ENCODE measurements at places on chromosomes 12 and 14.
A peak's percentile ranks its signal among the peaks of the same experiment; 100 is the strongest.

DNA sequence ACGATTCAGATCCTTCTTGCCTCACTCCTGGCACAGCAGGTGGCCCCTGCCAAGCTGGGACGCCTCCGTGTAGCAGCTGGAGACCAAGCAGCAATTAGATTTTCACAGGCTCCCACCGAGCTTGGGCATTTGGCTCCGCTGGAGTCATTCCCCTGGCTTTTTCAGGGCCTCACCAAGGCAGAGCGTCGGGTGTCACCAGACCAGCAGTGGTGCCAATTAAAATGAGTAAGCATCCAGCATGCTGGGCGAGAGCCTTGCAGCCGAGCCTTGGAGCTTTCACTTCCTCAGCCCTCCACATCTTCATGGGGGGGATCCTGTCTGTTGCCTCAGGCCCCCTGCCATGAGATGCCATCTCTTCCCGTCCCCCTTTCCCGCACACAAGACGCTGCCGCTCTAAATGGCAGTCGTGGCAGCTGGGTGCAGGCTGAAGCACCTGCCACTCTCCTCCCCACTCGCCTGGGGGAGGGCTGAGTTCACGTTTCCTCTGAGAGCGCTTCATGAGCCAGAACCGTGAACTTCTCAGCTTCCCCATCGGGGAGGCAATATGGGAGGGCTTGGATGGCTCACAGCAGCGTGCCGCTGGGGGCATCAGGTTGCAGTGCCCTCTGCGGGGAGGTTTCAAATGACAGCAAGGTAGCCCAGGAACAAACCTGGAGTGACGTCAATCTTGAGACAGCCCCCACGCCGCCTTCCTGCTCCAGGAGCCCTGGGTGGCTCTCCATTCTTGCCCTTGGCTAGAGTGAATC, 11.7 kb downstream of the TPCN1 start:
- DNase-seq: peak; percentile 42

DNA sequence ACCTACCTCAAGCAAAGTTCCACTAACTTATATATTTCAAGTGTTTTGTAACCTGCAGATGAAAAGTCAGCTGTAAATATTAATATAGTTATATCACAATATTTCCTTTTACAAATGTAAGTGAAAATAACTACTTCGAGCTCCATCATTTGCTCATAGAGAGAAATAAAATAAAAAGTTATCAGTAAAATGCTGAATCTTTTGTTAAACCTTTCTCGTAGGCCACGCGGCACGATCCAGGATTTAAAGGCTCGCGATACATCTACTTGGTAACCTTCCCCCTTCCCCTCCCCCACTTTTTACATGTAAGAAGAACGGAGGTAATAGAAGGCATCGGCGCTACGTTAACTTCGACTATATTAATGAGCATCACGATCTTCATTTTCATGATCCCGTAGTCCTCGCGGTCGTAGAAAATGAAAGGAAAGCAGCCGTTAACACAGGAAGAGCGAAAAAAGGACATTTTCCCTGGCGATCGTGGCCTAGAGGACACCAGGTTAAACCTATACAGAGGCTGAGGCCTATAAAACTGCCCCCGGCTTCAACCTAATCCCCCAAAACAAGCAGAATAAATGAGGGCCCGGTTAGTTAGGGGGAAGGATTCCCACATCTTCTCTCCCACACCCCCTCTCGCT, 508 bp downstream of the HNRNPC start:
- no peak for DNase-seq

DNA sequence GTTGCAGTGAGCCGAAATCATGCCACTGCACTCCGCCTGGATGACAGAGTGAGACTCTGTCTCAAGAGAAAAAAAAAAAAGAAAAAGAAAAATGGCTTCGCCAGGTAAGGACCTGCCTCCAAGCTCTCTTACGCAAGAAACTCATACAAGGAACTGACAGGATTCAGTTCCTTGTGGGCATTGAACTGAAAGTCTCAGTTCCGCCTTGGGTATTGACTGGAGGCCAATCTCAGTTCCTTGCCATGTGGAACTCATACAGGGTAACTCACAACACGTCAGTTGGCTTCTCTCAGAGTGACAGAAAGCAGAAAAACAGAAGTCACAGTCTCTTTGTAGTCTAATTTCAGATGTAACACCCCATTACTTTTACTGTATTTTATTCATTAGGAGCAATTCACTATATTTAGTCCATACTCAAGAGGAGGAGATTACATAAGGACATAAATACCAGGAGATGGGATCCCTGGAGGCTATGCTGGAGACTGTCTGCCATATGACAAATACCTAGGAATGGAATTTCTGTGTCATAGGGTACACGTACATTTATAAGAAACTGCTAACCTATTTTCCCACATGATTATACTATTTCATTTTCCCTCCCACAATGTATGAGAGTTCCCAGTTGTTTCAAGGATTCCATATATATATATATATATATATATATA, 11.4 kb upstream of the NOPCHAP1 start:
- no peak for DNase-seq

DNA sequence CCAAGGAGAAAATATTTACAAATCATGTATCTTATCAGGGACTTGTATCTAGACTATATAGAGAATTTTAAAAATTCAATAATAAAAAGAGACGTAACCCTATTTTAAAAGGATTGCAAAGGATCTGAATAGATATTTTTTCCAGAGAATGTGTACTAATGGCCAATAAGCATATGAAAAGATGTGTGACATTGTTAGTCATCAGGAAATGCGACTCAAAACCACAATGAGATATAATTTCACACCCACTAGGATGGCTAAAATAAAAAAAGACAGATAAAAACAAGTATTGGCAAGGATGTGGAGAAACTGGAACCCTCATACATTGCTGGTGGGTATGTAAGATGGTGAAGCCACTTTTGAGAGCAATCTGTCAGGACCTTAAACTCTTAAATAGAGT, 141.9 kb upstream of the BMP4 start:
- DNase-seq: no peak

- DNase-seq: no peak
Measured at GRCh38 chr12:120574106-120574505, 7.1 kb downstream of the POP5 start.

DNA sequence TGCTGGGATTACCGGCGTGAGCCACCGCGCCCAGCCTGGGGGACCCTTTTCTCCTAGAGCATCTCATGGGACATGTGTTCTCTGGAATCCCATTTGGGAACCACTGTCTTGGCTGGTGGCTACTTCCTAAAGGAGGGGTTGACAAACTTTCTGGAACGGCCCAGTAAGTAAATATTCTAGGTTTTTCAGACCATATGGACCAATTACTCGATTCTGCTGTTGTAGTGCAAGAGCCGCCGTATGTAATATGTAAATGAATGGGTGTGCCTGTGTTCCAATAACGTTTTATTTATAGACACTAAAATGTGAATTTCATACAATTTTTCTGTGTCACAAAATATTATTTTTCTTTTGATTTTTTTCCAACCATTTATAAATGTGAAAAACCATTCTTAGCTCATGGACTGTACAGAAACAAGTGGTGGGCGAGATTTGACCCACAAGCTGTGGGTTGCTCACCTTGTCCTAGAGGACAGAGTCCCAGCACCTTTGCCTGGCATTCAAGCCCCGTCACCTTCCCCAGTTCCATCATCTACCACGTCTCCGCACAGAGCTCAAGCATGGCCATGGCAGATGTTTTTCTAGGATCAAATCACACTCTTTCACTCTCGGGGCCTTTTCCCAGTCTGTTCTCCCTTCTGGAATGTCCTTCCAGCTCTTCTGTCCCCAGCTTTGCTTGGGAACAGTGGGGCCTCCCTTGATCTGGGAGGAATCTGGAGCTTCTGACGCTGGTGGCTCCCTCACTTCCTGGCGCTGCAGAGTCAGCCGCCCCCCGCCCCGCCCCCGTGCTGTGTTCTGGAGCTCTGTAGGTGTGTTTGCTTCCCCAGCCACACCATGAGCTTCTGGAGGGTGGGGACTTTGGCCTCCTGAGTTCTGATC, 17.9 kb upstream of the RCOR1 start:
- DNase-seq: no peak

DNA sequence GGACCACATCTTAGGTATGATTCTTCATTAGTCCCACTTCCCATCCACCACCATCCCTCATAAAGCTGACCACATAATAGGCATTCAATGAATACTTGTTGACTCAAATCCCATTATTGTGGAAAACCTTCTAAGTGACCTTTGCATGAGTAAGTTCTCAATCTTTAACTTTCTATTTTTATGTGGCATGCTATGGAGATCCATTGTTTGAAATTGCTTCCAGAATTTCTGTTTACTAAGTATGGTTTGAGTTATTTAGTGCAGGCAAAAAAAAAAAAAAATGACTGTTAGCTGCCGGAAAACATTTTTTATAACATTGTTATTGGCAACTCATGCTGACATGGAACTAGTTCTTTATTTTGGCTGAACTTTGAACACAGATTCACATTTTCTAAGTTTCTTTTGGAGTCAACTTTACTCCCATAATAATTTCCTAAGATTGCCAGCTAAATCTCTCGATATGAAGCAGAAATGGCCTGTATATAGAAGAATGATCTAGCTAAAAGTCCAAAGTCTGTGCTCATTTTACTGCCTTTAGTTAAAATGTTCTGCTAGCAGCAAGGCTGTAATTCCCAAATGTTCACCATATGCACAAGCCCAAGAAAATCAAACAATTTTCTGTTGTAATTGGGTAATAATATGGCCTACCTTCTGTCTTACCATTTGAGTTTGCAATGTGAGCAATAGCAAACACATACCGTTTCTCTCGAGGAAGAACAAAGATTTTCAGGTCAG, 77.9 kb downstream of the PTGER2 start:
- DNase-seq: no peak

DNA sequence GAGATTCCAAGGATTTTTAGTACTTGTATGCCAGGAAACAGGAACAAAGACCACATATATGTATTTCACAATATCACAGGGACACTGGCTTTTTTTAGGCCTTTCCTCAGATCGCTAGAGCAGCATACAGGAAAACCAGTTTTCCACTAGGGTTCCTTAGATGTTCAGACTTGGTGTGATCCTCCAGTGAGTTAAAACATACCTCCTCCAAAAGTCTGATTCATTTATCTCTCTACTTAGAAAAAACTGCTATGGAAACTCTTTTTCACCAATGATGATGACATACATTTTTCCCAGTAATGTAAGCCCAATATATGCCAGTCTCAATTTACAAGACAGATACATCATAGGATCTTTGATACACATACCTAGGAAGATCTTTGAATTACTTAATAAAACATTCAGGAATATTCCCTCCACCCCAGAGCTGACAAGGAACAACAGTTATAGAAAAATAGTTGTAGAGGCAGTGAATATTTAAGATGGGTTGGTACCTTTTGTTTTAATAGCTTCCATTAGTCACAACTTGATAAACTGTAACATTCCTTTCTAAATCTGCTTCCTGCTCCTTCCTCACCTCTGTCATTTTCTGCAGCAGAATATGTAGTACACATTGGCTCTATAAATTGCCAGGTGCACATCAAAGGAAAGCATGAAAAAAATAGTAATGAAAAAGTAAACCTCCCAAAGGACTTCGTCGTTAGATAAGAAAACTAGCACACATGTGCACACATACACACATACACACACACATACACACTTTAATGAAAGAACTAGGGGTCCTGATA, 27.5 kb downstream of the BCAT1 start:
- DNase-seq: no peak

- DNase-seq: no peak
Measured at GRCh38 chr12:130339951-130340350, 2.3 kb downstream of the PIWIL1 start.

DNA sequence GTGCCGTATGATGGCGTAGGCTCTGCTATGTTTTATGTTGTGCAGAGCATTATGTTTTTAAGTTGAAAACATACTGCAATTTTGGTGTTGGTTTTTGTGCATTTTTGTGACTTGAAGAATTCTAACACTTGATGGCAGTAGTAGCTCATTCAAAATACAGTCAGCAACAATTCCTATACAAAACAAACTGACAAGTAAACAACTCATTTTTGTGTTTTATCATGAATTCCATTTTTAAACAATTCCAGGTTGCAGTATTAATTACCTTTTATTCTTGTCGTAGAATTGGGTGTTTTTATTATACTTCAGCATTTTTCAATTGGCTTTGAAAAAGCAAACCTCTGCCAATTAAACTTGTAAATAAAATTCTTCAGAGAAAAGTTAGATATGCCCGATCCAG, 4.1 kb upstream of the CCER1 start:
- DNase-seq: no peak

GRCh38 chr14:30995689-30996088, 29.8 kb upstream of the AP4S1 start:
- DNase-seq: no peak

GRCh38 chr12:42804928-42805327, 215.4 kb upstream of the PRICKLE1 start:
- no peak for DNase-seq

DNA sequence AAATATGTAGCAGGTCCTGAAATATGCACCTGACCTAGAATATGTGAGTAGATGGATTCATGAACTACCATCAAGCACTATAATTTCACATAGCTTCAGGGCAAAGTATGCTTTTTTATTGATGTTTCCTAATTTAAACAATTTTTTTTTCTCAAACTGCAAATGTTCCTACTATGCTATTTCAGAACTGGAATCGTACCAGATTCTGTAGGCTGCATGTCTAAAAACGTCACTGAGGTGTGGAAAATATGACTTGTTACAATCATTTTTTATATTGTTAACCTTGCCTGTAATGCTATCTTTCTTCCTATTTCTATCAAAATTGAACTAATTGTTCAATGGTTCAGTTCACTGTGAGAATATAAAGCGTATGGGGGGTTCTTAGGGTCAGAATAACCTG, 78.0 kb upstream of the RERGL start:
- DNase-seq: no peak

DNA sequence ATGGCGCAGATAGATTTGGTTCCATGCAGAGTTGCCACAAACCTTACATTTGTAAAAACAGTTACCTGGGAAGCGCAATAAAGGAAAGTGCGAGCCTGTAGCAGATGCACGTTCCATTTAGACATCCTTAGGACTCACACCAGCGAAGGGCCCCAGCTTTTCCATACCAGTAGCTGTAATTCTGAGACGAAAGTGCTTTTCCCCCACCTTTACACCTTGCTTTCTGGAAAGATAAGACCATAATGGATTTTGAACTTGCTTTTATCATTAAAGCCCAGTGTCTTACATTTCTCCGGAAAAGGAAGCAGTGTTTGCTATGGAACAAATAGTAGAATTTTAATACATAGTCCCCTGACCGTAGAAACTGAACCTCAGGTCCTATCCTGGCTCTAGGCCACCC, 616 bp upstream of the CCDC77 start:
- DNase-seq: no peak

GRCh38 chr14:30337456-30337855, 221.5 kb upstream of the G2E3 start:
- no peak for DNase-seq

- no peak for DNase-seq
Measured at GRCh38 chr14:104978746-104979691, 845 bp upstream of the AHNAK2 start.

DNA sequence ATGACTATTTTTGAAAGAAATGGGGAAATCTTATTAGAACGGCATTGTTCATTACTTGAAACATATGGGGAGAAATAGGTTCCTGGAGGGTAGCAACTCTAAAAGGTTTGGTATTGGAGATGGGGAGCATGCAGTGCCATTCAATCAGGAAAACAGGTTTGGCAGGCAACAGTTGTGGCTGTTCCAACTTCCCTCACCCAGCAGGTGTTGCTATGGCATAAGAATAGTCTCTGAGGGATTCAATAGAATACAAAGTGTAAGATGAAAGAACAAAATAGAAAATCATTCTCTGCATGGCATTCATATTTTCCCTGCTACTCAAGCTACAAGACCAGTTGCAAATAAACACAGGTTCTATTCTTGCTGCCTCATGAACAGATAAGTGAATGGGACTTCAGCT, 393.3 kb upstream of the RPL10L start:
- DNase-seq: no peak

Measured in stimulated activated CD8-positive, alpha-beta memory T cell treated with anti-CD3 and anti-CD28 coated beads, Interleukin-4, amount 100 ng/mL, for 24 hours (primary cell).